ENCODE measurements at places on chromosomes 11 and 22.

- DNase-seq = no peak
These were observed 127.2 kb upstream of the THY1 start for GRCh38 chr11:119550053-119550752.

DNA sequence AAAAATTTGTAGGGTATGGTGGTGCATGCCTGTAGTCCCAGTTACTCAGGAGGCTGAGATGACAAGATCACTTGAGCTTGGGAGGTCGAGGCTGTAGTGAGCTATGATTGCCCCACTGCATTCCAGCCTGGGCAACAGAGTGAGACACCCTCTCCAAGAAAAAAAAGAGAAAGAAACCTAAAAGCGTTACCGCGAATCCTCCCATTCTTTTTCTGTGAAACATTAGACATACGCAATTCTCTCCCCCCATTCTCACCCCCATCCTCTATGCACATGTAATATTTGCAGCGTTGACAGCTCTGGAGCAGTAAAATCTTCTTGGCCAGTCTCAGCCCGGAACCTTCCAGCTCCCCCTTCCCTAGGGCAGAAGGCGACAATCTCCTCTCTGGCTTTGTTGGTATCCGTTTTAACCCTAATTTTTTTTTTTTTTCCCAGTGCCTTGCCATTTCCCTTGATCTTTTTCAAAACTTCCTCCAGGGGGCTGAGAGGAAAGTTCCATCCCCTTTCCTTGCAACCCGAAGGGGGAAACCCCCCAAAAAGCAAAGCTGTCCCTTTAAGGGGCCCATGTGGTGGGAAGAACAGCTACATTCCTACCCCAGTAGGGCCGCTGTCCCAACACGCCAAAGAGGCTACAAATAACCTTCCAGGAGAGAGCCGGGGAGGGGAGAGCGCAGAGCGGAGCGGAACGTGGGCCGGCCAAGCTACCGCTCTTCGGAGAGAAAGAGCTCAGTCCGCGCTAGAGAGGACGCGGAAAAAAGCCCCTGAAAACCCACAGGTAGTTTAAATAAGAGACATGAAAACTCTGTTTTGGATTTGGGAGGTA lies 1.9 kb downstream of the LRP4 start:
- DNase-seq = no peak

- no peak for DNase-seq
These were observed 54.1 kb upstream of the BDNF start for GRCh38 chr11:27754035-27755017.

DNA sequence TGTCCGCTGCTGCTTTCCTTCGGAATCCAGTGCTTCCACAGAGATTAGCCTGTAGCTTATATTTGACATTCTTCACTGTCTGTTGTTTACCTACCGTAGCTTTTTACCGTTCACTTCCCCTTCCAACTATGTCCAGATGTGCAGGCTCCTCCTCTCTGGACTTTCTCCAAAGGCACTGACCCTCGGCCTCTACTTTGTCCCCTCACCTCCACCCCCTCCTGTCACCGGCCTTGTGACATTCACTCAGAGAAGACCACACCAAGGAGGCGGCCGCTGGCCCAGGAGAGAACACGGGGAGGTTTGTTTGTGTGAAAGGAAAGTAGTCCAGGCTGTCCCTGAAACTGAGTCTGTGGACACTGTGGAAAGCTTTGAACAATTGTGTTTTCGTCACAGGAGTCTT lies 15.4 kb upstream of the ST14 start:
- DNase-seq = no peak

DNA sequence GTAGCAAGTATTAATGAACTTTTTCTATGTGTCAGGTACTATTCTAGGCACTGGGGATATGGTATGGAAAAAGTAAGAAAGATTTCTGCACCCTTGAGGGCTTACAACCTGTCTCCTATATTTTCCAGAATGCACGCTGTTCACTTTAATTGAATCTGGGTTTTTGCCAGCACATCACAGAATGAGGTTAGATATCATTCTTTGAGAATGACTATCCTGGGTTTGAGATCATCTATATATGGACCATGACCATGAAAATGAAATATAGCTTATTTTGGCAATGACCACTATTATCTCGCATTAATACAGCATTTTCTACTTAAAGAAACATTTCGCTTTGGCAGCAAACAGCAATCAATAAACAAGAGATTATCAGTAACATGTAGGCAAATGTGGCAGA lies 46.9 kb downstream of the C11orf71 start:
- no peak for DNase-seq

DNA sequence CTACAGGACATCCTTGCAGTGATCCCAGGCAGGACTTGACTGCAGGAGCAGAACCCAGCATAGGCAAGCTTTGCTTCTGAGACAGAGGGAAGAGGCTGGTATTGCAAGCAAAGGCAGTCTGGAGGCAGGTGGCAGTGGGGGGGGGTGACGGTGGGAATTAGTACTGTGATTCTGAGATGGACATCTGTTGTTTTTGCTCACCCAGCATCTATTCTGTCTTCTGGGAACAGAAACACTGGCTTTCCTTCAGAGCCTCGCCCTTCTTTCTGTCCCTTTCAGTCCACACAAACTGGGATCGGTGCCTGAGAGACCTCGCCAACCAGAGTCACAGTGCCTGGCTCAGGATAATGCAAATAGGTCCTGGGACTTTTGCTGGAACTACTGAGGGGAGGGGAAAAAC lies 31.2 kb upstream of the RASL10A start:
- no peak for DNase-seq

- no peak for DNase-seq
These were observed 37.7 kb downstream of the LDLRAD3 start for GRCh38 chr11:35981581-35981980.

GRCh38 chr11:129992161-129992944 lies 10.3 kb downstream of the PRDM10 start:
- peak; percentile 5 for DNase-seq

DNA sequence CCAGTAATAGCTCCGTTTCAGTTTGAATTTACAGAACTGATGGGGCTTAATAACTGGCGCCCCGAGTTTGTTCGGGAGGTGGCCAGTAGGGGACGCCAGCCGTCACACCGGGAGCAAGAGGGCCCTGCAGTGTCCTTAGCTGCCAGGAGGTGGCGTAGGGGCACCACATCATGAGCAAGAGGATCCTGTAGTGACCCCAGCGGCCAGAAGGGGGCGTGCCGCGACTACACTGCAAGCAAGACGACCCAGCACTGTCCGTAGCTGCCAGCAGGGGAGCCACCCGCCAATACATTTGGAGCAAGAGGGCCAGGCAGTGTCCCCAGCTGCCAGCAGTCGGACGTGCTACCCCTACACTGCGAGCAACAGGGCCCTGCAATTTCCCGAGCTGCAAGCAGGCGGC lies 663.7 kb upstream of the B3GAT1 start:
- DNase-seq = no peak

GRCh38 chr11:27081056-27081455 lies 40.4 kb downstream of the BBOX1 start:
- DNase-seq = no peak

DNA sequence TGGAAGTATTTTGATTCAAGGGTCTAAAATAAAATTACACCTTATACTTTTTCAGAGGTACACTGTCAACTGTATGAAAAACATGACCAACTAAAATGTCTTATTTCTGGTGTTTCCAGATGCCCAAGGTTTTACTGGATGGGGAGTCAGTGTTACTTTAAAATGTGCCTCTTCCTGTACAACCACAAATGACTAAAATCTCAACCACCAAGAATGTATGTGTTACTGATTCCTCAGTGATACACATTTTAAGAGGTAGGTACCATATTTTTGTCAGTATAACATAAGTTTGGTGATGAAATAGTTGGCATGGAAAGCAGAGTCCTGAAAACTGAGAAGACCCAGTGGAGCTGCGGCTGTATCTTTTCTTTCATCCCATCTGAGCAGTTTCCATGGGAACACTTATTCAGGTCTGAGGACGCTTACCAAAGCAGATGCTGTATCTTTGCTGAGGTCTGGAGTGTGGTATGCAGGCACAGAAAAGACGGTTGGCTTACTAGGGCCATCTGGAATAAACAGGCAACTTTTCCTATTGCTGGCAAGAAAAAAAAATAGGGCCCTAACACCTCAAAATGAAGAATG lies 21.2 kb upstream of the TP53AIP1 start:
- no peak for DNase-seq

DNA sequence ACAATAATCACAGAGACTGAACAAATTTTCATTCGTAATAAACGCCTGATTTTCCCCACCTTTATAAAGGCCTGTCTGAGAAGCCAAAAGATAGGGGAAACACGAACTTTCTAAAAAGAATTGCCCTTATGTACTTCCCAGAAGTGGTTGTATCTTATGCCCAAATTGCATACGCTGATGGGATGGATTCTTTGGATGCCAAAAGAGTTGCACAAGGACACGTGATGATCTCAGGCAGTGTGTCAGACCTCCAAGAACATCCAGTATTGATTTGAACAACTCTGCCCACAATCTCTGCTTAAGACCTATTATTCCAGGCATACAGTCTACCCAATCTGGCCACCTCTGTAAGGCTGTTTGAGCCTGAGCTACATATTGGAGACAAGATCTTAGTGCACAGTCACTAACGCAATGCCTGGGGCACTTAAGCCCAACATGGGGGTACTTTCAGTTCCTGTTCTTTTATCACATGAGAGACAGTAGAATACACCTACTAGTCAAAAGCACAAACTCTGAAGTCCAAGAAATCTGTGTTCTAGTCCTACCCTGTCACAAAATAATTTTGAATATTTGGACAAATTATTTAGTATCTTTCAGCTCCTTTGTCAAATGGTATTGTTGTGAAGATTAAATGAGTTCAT lies 38.9 kb downstream of the OR10A6 start:
- DNase-seq = no peak

- DNase-seq = no peak
These were observed 104.7 kb upstream of the CARD18 start for GRCh38 chr11:105244160-105244825.

DNA sequence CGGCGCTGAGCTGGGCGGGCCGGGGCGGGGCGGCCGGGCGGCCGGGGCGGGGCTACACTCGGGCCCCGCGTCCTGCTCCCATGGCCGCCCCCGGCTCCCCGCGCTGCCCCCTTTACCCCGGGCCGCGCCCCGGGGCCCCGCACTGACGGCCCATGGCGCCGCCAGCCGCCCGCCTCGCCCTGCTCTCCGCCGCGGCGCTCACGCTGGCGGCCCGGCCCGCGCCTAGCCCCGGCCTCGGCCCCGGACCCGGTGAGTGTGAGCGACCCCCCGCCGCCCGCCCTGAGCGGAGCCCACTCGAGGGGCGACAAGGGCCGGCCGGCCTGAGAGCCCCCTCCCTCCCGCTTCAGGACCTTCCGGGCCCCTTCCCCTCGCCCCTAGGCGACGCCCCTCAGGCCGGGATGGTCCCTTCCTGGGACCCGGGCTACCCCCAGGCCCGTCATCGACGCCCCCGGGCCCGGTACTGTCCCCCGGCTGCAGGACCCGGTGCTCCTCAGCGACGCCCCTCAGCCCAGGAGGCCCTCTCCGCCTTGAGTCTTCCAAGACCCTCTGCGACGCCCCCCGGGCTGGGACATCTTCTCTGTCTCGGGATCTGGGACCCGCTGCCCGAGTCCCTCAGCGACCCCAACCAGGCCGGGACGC lies at the start of gene KREMEN1:
Gene KREMEN1, plus strand, starts transcription at position 57 of the 639 bp plus-strand sequence. Its CDS starts 96 bp downstream, at position 153.
- DNase-seq = no peak

DNA sequence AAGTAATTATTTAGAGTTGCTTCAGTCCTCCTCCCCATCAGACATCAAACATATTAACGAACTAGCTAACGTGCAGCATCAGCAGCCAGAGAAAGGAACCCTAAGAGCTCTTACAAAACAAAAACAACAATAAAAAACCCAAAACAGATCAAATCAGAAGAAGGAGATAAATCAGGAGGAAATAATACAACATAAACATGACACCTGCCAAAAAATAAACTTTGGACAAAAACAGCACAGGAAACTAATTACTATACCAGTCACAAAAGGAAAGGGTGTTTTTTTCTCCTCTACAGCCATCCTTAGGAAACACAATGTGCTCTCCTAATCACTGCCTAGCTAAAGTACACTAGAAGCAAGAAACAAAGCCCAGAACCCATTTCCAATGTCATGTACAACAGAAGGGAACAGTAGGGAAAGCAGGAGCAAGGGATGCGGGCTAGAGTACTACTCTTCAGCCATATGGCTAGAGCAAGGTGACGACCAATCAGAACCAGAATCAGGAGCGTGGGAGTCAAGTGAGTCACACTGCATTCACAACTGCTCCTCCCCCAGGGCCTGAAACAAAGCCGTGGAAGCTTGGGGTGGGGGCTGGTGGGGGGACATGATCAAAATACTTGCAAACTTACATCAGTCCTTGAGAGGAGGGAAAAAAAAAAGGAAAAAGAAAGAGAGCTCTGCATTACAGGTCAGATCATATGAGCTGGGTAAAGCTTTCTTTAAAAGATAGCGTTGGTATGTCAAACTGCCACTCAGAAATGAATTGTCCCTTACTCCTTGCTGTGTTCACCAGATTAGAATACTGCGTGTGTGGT lies 60.4 kb downstream of the LARGE2 start:
- DNase-seq = no peak

GRCh38 chr11:66617155-66617834 lies 865 bp downstream of the RBM14 start:
- DNase-seq = no peak

GRCh38 chr11:125280646-125281045 lies 116.1 kb downstream of the PKNOX2 start:
- DNase-seq = no peak
